ENCODE measurements at places on chromosomes 4 and X. TPM values are rescaled to one million over a fixed set of nuclear protein-coding genes. Genes with fewer than 3 reads are reported as not detected.

The TLR10 gene
- total RNA-seq, result not detected

The CHRDL1 gene
- total RNA-seq, result not detected

The SLC7A11 gene
- total RNA-seq, result 18.7 TPM

The HERC6 gene
- 2.5 TPM for total RNA-seq

The CLDN34 gene
- total RNA-seq, result not detected

The IL21 gene
- total RNA-seq, result not detected

The KLHL13 gene
- total RNA-seq, result 0.26 TPM

The F11 gene
- not detected for total RNA-seq

The DCK gene
- 18.6 TPM for total RNA-seq

The IQCM gene
- not detected for total RNA-seq

The NIPAL1 gene
- 0.37 TPM for total RNA-seq

The DDX53 gene
- not detected for total RNA-seq

The HS3ST1 gene
- 0.98 TPM for total RNA-seq

The FGF16 gene
- not detected for total RNA-seq

The PFKFB1 gene
- total RNA-seq, result 0.10 TPM

The TMPRSS11D gene
- total RNA-seq, result not detected

The MAGEE2 gene
- not detected for total RNA-seq

The FRMD7 gene
- not detected for total RNA-seq

The NXF2B gene
- total RNA-seq, result not detected

The PRDM5 gene
- 4.2 TPM for total RNA-seq

The COL25A1 gene
- total RNA-seq, result not detected

The CFAP47 gene
- total RNA-seq, result not detected

Measured in A549 treated with AZD2906 at 1 μM for 4 hours (cell line).